Activated T-cell treated with anti-CD3 and anti-CD28 coated beads for 24 hours (primary cell): ENCODE measurements at places on chromosomes 6 and 20.

DNA sequence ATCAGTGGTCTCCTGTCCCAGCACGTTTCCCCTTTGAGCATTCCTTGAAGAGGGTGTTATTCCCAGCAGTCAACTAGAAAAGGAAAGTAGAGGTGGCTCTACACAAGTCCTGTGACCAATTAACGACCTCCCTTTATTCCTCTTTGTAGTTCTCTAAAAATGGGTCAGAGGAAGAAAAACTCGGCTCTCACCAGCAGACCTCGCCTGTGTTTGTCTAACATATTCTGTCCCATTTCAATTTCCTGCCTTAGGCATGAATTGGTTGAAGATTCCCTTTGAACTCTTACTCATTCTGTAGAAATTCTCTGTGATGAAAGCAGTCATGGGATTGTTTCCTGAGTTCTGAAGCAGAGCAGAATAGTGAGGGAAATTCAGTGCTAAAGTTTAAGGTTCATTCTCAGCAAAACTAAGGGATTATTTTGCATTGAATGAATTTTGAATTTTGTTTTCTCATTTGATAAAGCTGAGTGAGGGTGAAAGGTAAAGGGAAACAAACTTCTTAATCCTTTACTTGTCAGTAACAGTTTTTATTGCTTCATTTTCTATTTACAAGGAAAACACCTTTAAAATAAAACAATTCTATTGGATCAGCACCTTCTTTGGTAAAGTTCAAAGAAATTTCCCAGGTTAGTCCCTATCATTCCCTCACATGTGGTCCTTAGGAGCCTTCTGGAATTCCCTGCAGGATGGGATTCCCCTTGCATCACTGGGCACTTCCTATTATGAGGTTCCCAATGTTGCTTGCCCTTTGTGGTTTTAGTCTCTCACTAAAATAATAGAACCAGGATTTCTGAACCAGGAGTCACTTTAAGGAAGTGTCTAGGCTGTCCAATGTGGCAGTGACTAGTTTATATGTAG is 105.8 kb downstream of the SLX4IP start:
- DNase-seq: no peak

- no peak for DNase-seq
Measured at GRCh38 chr6:36673882-36674281, 4.6 kb upstream of the CDKN1A start.

- no peak for DNase-seq
Measured at GRCh38 chr20:64212755-64213154, 42.8 kb upstream of the PCMTD2 start.

DNA sequence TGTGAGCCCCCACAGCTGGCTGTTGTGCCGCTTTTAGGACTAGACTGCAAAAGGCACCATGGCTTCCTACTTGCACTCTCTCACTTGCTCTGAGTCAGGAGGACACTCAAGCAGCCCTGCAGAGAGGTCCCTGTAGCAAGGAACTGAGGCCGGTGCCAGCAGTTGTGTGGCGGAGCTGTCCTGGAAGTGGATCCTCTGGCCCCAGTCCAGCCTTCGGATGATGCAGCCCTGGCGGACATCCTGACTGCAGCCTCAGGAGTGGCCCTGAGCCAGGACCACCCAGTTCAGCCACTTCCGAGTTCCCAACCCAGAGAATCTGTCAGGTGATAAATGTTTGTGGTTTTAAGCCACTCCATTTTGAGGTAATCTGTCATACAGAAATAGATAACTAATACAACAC is 17.5 kb downstream of the CTCFL start:
- DNase-seq: no peak

DNA sequence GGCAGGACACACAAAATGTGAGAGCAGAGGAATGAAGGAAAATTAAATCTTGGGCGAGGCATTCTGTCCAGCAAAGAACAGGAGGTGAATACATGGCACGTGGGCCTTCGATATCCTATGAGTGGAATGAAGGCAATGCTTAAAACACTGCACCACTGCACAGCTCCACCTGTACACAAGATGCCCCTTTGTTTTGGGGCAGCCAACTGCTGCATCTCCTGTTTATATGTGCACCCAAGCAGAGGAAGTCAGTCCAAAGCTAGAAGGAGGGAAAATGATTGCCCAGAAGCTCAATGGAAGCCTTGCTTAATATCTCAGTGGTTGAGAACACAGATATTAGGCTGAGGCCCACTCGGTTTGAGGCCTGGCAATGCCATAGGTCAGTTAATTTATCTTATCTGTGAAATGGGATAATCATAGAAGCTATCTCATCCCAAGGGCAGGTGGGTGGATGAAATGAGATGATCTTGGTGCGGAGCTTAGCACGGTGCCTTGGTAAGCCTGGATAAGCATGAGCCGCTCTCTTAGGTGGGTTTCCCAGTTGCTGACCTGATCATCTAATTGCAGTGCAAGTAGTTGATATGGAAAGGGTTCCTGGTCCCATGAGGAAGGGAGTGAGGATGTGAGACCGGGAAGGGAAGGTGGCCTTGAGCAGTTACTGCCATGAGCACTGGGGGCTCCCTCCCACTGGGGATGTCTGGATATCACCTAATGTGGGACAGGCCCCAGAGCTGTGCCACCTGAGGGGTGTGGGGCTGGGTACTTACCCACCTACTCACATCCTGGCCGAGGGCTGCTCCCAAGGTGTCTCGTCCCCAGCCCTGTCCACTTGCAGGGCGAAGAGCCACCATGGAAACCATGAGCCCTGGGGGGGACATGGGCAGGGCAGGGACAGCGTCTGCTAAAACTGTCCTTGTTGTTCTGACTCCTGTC is 9.9 kb downstream of the BANF2 start:
- DNase-seq: no peak

GRCh38 chr6:144319211-144319610 is 34.1 kb downstream of the UTRN start:
- no peak for DNase-seq

DNA sequence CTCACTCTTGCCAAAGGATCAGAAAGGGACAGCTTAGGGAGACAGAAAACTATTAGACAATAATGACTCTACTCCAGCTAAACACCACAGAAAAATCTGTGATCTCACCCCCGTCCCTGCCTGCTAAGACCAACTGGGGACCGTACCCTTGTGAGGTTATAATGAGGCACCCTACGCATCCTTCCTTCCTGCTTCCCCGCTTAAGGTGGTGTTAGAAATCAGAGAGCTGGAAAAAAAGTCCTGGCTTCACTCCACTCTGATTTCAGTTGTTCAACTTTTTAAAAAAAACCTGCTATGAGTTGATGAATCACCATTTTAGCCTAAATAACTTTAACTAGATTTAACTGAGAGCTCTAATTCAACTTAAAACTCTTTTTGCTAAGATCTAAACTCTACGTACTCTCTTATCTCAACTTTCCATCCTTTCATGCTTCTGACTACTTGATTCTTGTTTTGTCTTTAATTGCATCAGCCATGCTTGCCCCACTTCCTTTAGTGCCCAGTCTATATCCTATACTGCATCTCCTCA is 35.8 kb upstream of the TMEM14A start:
- DNase-seq: no peak

DNA sequence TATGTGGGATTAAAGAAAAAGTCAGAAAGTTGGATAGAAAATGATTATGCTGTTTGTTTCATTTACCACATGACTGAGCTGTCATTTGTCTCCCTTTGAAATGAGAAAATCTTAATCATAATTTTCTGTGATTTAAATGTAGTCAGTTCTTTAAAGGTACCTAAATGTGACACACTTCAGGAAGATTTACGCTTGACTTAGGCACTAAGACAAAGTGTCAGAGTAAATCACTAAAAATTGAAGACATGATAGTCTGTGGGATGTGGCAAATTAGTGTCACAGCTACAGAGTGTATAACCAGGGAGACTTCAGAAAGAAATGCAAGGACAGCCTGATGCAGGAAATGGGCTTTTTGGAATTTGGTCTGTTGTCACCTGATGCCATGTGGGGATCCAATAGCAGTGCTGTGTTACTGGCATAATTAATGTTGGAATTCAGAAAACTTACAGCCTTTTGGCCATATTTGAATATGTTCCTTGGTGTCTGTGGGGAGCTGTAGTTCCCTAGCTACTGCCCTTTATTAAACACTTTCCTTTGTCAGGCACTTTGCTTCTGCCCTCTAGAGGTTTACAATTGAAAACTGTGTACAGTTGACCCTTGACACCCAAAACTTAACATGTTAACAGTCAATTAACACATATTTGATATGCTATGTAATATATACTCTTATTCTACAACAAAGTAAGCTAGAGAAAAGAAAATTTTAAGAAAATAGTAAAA is 493.8 kb downstream of the UTRN start:
- DNase-seq: no peak

- DNase-seq: no peak
Measured at GRCh38 chr6:116373300-116373699, 2.6 kb downstream of the DSE start.

GRCh38 chr6:158772851-158773371 is 46.3 kb downstream of the EZR start:
- no peak for DNase-seq

GRCh38 chr6:18397701-18398100 is 10.6 kb downstream of the RNF144B start:
- no peak for DNase-seq

DNA sequence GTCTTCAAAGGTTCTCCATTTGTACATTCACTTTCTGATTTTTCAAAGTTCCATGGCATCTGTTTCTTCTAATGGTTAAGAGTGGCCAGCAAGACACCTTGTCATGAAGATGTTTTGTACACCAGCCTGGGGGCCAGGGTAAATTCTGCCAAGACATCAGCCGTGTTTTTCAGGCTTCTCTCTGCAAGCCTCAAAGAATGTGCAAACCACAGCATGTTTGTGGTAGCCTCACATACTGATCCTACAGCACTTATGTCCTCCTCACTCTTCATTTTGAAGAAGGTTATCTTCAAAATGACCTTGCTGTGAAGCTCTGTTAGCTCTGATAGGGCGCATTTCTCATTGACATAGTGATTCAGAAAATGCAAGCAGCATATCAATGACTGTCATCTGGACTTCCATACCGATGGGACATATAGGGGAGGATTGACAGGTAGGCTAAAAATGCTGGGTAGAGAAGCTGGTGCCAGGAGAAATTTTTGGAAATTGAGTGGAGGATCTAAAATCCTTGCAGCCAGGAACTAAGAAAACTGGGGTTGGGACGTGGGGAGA is 59.3 kb upstream of the SPTLC3 start:
- DNase-seq: no peak

GRCh38 chr6:109527989-109528388 is 45.0 kb upstream of the ZBTB24 start:
- no peak for DNase-seq

GRCh38 chr6:147001621-147002020 is 202.6 kb upstream of the STXBP5 start:
- DNase-seq: no peak

GRCh38 chr6:27247133-27247836 is at the start of gene PRSS16:
Gene PRSS16 (plus strand): TSS chr6:27247701. CDS start chr6:27247738, 37 bp downstream.
- no peak for DNase-seq

GRCh38 chr6:12013307-12013719 is 1.2 kb downstream of the HIVEP1 start:
- no peak for DNase-seq

- DNase-seq: no peak
Measured at GRCh38 chr6:77834591-77834996, 181.8 kb downstream of the MEI4 start.

GRCh38 chr6:133092771-133093170 is 148.4 kb upstream of the EYA4 start:
- DNase-seq: no peak

GRCh38 chr6:148497717-148498116 is 155.1 kb downstream of the SASH1 start:
- no peak for DNase-seq

DNA sequence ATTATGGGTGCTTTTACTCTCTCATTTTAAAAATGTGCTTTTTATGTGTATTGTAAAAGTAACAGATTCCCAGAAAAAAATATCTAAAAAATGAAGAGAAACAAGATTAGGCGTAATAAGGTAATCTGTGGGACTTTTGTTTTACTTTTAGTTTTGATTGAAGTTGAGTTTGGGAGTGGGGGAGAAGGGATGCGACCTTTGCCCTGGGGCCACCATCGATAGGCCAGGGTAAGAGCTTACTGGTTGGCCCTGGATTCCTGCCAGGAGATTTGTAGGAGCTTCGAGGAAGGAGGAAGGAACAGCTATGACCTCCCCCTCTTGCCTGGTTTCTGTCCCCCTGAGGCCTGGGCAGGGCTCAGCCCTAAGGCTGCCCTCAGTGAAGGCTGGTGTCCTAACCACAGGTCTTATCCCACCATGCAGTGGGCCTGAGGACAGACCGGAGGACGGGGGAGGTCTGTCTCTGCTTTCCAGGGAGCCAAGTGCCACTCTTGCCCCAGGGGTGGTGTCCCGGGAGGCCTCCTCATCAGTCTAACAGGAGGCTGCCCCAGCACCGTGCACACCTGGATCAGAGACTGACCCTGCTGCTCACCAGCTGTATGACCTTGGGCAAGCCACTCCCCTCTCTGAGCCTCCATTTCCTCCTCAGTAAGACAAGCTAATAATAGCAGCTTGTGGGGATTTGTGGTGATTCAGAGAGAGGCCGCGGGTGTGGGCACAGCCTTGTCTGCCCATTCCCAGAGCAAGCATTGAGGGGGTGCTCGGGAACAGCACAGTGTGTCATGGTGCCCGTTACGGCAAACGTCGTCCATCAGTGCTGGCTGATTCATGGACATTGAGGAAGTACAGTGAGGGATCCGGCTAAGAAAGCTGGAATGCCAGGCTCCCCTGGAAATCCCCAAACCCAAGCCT is 21.2 kb downstream of the TGM2 start:
- no peak for DNase-seq

DNA sequence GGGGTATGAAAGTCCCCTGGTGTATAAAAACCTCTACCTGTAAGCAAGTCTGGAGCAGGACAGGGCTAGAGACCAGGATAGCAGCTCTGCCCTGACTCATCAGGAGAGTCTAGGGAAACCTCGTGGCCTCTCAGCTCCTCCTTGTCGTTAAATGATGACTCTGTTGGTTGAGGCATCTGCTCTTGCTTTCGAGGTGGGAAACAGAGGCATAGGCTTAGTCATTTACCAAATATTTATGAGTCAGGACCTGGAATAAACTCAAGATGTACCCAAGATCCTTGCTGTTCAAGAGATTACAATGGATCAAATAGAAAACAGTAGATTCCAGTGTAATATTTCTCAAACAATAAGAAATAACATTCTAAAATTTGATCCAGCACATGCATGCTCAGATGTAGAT is 5.5 kb downstream of the MANBAL start:
- DNase-seq: no peak

GRCh38 chr6:156391061-156391672 is 386.0 kb upstream of the ARID1B start:
- no peak for DNase-seq

- no peak for DNase-seq
Measured at GRCh38 chr20:57794600-57795341, 85.0 kb upstream of the PMEPA1 start.

GRCh38 chr20:62368976-62369814 is 2.1 kb upstream of the LAMA5 start:
- no peak for DNase-seq

- DNase-seq: no peak
Measured at GRCh38 chr6:10951675-10952282, 64.9 kb downstream of the SYCP2L start.
